Upper lobe of left lung (tissue), 6 donors: ENCODE measurements at places on chromosomes 16 and 17. TPM values are rescaled to one million over a fixed set of nuclear protein-coding genes. Genes with fewer than 3 reads are reported as not detected.

MFAP4 gene
- total RNA-seq = 222 TPM

TIMP2 gene
- total RNA-seq = 303 TPM

MARF1 gene
- total RNA-seq = 52.5 TPM

KRT28 gene
- total RNA-seq = not detected
